Activated T-helper 17 cell treated with anti-CD3 and anti-CD28 coated beads, Interleukin-2, amount 50 U/mL, for 72 hours (primary cell): ENCODE measurements at places on chromosomes 2 and 18.

GRCh38 chr2:68771211-68771751 lies 36.7 kb downstream of the ARHGAP25 start:
- no peaks in the 10 kb centered on the region for H3K27me3 ChIP-seq
- peak overlapping the region; percentile 82 for H3K27ac ChIP-seq
- ATAC-seq: peak; percentile 17
- peaks cover 77% of the 10 kb centered on the region for H3K36me3 ChIP-seq
- H3K4me3 ChIP-seq: peak overlapping the region; percentile 88

GRCh38 chr2:241114836-241115235 lies 12.7 kb upstream of the MTERF4 start:
- H3K27me3 ChIP-seq: no peaks in the 10 kb centered on the region
- H3K4me1 ChIP-seq: peaks cover 21% of the 10 kb centered on the region
- H3K4me3 ChIP-seq: no peak overlapping the region

- H3K27me3 ChIP-seq: no peaks in the 10 kb centered on the region
- no peaks in the 10 kb centered on the region for H3K4me1 ChIP-seq
- no peak overlapping the region for H3K27ac ChIP-seq
- ATAC-seq: no peak
- no peaks in the 10 kb centered on the region for H3K36me3 ChIP-seq
Observed at GRCh38 chr2:10022041-10022421, 21.3 kb upstream of the KLF11 start.

- H3K36me3 ChIP-seq: no peaks in the 10 kb centered on the region
- H3K4me1 ChIP-seq: no peaks in the 10 kb centered on the region
- peaks cover under 1% of the 10 kb centered on the region for H3K27me3 ChIP-seq
- H3K4me3 ChIP-seq: no peak overlapping the region
Observed at GRCh38 chr2:145000376-145000775, 480.5 kb upstream of the ZEB2 start.

DNA sequence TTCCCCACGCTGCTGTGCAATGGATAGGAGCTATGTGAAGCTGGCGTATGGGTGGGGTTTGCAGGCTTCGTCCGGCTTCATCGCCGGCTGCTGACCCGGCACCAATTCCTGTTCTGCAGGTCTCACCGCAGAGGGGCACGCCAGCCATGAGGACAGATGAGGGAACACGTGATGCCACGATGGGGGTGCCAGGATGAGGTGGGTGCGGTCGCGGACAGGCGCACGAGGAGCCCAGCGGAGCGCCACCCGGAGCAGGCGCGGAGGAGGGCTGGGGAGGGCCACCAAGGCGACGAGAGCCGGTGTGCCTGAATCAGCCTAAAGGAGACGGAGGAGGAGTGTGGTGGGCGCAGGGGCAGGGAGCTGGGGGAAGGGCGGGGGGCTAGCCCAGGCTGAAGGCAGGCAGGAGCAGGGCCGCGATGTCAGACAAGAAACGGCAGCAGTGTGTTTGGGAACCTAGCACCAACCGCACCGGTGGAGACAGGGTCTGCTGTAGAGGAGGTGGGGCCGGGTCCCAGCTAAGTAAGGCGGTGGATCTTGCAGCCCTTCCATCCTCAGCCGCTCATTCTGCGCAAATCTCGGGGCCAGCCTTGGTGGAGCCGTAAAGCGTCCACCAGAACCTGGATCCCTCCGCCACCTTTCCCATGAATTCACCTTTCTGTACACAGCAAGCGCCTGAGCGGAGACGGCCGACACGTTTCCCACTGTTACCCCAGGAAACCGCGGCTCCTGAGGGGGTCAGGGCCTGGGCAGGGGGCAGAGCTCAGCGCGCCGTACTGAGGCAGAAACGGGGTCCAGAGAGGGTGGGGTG lies 17.0 kb upstream of the CD8A start:
- peak overlapping the region; percentile 79 for H3K27ac ChIP-seq
- peak overlapping the region; percentile 91 for H3K4me3 ChIP-seq
- peaks cover 33% of the 10 kb centered on the region for H3K27me3 ChIP-seq
- H3K36me3 ChIP-seq: no peaks in the 10 kb centered on the region
- ATAC-seq: peak; percentile 49

DNA sequence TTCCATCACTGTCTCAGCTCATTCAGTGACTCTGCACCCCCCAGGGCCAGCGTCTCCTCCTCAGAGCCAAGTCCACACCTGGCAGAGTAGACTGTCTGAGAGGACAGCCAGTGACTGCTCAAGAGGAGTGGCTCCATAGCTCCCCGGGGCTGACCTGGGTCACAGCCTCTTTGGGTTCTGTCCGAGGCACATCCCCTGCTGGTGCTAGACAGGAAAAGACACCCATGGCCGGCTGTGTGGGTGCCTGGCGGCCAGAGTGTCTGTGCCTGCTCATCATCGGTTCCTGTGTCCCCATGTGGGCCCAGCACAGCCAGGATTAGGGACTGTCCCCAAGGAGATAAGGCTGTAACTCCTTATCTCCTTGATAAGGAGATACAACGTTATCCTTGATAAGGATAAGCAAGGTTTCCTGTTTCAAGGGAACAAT lies 3.5 kb upstream of the CROCC2 start:
- H3K4me1 ChIP-seq: no peaks in the 10 kb centered on the region
- peaks cover 5% of the 10 kb centered on the region for H3K27me3 ChIP-seq
- H3K4me3 ChIP-seq: no peak overlapping the region
- H3K27ac ChIP-seq: no peak overlapping the region
- no peak for ATAC-seq

DNA sequence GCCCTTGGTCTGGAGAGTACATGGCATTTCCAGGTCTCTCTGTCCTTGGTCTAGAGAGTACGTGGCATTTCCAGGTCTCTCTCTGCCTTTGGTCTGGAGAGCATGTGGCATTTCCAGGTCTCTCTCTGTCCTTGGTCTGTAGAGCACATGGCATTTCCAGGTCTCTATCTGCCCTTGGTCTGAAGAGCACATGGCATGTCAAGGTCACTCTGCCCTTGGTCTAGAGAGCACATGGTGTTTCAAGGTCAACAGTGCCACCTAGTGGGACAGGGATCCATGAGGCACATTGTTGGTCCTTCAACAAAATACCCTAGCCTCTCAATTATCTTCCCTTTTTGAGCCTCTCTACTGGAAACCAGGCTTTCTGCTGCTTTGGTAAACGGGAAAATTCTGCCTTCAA lies 250.2 kb downstream of the OTX1 start:
- H3K27ac ChIP-seq: no peak overlapping the region
- no peaks in the 10 kb centered on the region for H3K4me1 ChIP-seq
- no peak for ATAC-seq
- H3K27me3 ChIP-seq: no peaks in the 10 kb centered on the region
- no peaks in the 10 kb centered on the region for H3K36me3 ChIP-seq
- H3K4me3 ChIP-seq: no peak overlapping the region

- peak; percentile 39 for ATAC-seq
- H3K4me1 ChIP-seq: peaks cover 20% of the 10 kb centered on the region
- peak overlapping the region; percentile 25 for H3K27ac ChIP-seq
- H3K36me3 ChIP-seq: peaks cover 40% of the 10 kb centered on the region
- peak overlapping the region; percentile 75 for H3K4me3 ChIP-seq
Observed at GRCh38 chr2:172086241-172087206, 1.2 kb downstream of the DLX1 start.

- H3K36me3 ChIP-seq: peaks cover 10% of the 10 kb centered on the region
- H3K27ac ChIP-seq: peak overlapping the region; percentile 95
- H3K4me1 ChIP-seq: peaks cover 28% of the 10 kb centered on the region
- peak overlapping the region; percentile 92 for H3K4me3 ChIP-seq
Observed at GRCh38 chr2:46352621-46353020, 55.4 kb downstream of the EPAS1 start.

DNA sequence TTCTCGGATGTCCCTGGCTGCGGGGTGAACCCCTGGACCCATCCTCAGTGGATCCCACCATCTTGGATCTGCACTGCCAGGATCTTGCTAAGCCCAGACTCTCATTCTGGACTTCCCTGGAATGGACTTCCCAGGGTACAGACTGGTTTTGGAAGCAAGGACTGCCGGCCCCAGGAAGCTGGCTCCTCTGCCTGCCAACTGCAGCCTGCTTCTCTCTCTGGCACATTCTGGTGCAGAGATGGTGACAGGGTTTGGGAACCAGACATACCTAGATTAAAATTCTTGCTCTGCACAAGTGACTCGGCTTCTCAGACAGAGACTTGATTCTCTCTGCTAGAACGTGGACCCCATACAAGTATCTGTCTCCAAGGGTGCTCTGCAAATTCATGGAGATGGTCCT lies 29.4 kb downstream of the ACKR3 start:
- H3K27ac ChIP-seq: no peak overlapping the region
- no peaks in the 10 kb centered on the region for H3K36me3 ChIP-seq
- no peaks in the 10 kb centered on the region for H3K4me1 ChIP-seq
- H3K4me3 ChIP-seq: no peak overlapping the region
- no peak for ATAC-seq
- H3K27me3 ChIP-seq: peaks cover 3% of the 10 kb centered on the region

DNA sequence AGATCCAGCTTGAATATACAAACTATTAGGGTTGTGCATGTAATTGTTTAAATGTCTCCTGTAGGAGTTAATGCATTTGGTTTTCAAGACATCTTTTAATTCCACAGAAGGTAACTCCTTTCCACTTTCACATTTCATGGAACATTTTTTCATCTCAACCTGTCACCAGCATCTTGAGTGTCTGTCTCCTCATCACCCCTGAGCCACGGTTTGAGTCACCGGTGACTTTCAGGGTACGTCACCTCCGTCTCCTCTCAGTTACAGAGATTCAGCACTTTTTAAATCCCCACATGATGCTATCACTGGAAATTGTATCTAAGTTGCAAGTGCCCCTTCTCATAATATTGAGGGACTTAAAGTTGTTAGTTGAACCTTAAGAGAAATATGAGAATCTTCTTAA lies 25.3 kb downstream of the GPR55 start:
- peaks cover 12% of the 10 kb centered on the region for H3K4me1 ChIP-seq
- no peak overlapping the region for H3K4me3 ChIP-seq
- peak; percentile 94 for ATAC-seq

- peak overlapping the region; percentile 88 for H3K4me3 ChIP-seq
- H3K27ac ChIP-seq: peak overlapping the region; percentile 98
- no peak for ATAC-seq
- H3K36me3 ChIP-seq: peaks cover 40% of the 10 kb centered on the region
Observed at GRCh38 chr2:61538920-61539520, 864 bp upstream of the XPO1 start.

DNA sequence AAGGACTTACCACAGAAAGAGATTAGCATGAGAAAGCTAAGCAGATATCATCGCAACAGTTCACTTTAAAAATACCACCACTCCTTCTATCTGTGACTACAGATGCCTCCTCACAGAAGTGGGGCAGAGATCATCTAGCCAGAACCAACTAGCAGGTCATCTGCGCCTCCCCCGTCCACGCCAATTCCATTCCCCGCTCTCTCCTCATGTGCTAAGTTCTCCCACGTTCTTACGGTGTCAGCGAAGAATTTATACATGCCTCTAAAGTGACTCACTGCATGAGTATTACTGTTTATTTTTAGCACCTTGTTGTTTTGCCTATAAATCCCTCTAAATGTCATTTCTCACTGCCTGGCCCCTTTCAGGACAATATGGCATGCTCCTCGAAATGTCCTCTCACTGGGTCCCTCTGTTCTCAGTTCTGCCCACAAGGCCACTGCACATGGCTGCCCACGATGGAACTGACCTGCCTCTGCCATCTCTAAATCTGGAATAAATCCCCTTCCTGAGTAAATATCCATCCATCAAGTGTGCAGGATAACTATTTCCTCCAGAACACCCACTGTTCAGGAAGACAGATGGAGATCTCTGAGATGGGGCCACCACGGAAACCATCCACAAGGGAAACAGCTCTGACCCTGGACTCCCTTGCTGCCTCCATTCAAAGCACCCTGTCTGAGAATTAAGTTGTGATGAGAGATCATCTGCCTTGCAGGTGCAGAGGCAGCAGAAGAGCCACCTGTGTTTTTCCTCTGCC lies 137.7 kb downstream of the IRS1 start:
- H3K4me3 ChIP-seq: no peak overlapping the region
- H3K36me3 ChIP-seq: no peaks in the 10 kb centered on the region
- peaks cover 8% of the 10 kb centered on the region for H3K27me3 ChIP-seq
- H3K27ac ChIP-seq: no peak overlapping the region
- no peaks in the 10 kb centered on the region for H3K4me1 ChIP-seq
- no peak for ATAC-seq

- no peak overlapping the region for H3K4me3 ChIP-seq
- no peaks in the 10 kb centered on the region for H3K27me3 ChIP-seq
- ATAC-seq: no peak
- no peak overlapping the region for H3K27ac ChIP-seq
- H3K36me3 ChIP-seq: no peaks in the 10 kb centered on the region
- no peaks in the 10 kb centered on the region for H3K4me1 ChIP-seq
Observed at GRCh38 chr2:187310701-187311100, 137.4 kb downstream of the CALCRL start.

GRCh38 chr18:77151772-77152520 lies 19.4 kb upstream of the MBP start:
- ATAC-seq: no peak
- H3K36me3 ChIP-seq: no peaks in the 10 kb centered on the region
- no peak overlapping the region for H3K4me3 ChIP-seq
- no peak overlapping the region for H3K27ac ChIP-seq
- no peaks in the 10 kb centered on the region for H3K27me3 ChIP-seq

DNA sequence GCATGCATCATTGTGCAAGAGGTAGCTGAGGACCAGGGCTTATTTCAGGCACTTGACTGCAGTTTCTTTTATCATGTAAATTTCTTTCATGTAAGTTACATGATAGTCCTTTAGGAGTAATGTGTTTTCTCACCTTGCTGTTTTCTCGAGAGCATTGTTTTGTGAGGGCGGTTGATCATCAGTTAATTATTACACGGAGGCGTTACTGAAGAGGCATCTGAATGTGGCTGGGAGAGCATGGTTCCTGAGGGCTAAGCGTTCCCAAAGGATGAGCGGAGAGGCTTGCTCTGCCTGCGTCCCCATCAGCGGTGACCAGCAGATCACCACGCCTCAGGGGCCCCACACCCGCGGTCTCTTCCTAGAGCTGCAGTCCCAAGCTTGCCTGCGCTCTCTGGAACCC lies 156.1 kb upstream of the NFATC1 start:
- H3K4me1 ChIP-seq: no peaks in the 10 kb centered on the region
- H3K27me3 ChIP-seq: no peaks in the 10 kb centered on the region
- no peaks in the 10 kb centered on the region for H3K36me3 ChIP-seq
- H3K27ac ChIP-seq: no peak overlapping the region
- no peak for ATAC-seq
- H3K4me3 ChIP-seq: no peak overlapping the region

- ATAC-seq: no peak
- no peaks in the 10 kb centered on the region for H3K36me3 ChIP-seq
- H3K4me3 ChIP-seq: no peak overlapping the region
Observed at GRCh38 chr2:166897666-166898065, 9.4 kb downstream of the XIRP2 start.

DNA sequence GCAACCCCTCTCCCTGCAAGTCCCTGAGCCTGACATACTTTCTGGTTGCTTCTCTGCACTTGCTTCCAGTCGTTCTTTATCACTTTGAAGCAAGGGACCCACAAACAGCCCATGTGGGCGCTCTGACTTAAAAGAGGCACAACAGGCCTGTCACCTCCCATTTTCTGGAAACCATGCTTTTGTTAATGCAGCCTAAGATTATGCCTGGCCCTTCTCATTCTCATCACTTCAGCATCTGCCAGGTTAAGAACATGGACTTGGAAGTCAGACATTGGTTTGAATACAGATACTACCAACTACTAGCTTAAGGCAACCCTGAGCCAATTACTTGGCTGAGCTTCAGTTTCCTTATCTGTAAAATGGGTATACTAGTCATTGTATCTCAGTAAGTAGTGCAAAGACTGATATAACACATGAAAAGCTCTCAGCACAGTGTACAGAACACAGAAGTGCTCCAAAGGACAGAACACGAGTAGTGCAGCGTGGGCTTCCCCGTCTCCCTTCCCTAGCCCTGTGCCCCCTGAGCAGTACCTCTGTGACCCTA lies 141.4 kb downstream of the TNS1 start:
- no peak overlapping the region for H3K27ac ChIP-seq
- H3K4me1 ChIP-seq: no peaks in the 10 kb centered on the region
- peaks cover 3% of the 10 kb centered on the region for H3K27me3 ChIP-seq
- no peak overlapping the region for H3K4me3 ChIP-seq
- no peak for ATAC-seq
- no peaks in the 10 kb centered on the region for H3K36me3 ChIP-seq
